ENCODE measurements at places on chromosomes 2 and 18. TPM values are rescaled to one million over a fixed set of nuclear protein-coding genes. Genes with fewer than 3 reads are reported as not detected.

POMC gene
- total RNA-seq: 7.2 TPM

MC2R gene
- total RNA-seq: 365 TPM

ANKRD30BL gene
- total RNA-seq: not detected

MORN2 gene
- 35.5 TPM for total RNA-seq

TBR1 gene
- total RNA-seq: not detected

CACNB4 gene
- 1.9 TPM for total RNA-seq

ANXA4 gene
- 56.2 TPM for total RNA-seq

AOX1 gene
- total RNA-seq: 877 TPM

ELOA2 gene
- total RNA-seq: not detected
